ENCODE measurements at places on chromosomes 1 and 21.

DNA sequence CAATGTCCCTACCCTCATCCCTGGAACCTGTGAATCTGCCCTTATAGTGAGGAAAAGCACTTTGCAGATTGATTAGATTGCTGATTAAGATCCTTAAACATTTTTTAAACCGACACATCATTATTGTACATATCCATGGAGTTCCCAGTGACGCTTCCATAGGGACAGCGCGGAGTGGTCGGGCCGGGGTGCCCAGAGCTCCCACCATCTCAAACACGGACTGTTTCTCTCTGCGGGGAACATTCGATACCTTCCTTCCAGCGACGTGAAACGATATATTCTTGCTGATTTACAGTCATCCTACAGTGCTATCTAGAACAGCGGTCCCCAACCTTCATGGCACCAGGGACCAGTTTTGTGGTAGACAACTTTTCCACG lies 4.0 kb downstream of the KRTAP10-12 start:
- no peak for DNase-seq

- DNase-seq = no peak
Measured at GRCh38 chr1:156198831-156199349, 5.0 kb downstream of the SLC25A44 start.

- DNase-seq = no peak
Measured at GRCh38 chr21:28832013-28832714, 160.5 kb downstream of the LTN1 start.

DNA sequence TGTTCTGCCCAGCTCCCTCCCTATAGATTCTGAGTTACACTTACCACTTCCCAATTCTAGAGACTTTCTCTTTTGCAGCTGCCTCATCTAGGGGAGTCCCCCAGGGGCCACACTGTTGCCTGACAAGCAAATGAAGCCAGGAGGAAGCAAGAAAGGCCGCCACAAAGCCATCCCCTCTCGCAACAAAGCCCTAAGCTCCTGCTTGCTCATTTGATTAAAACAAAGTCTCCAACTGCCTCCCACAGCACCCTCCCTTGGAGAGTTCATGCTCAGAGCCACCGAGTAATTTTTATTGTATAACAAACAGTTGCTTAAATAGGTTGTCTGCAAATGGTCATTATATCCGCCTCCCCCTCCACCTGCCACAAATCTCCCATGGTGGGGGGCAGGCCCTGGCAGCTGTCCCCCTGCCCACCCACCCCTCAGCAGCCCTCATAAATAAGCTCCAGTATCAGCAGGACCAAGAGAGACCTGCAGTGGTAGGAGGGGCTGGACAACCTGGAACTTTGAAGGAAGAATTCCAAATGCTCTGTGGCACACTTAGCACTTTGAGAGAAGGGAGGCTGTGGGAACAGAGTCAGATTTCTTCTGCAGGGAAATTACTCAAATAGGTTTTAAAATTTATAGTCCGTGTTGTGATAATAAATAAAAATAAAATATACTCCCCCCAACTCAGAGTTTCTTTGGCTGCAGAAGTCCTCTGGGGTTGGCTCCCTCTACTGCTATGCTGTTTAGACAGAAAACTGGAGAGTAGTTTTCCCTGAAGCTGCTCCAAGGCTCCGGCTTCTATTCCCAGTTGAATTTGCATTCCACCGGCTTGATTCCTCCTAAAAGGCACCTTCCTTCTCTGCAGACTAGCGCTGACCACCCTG lies 237.5 kb downstream of the TTLL7 start:
- no peak for DNase-seq

GRCh38 chr1:222053790-222054294 lies 312.0 kb upstream of the DUSP10 start:
- DNase-seq = no peak

GRCh38 chr1:47650205-47650604 lies 212.4 kb downstream of the FOXD2 start:
- no peak for DNase-seq

All from stimulated activated CD4-positive, alpha-beta T cell treated with anti-CD3 and anti-CD28 coated beads, Interleukin-2, amount 100 ng/mL, for 48 hours (primary cell).